ENCODE measurements at places on chromosomes 1 and 21. TPM values are rescaled to one million over a fixed set of nuclear protein-coding genes. Genes with fewer than 3 reads are reported as not detected.

KCNJ15 gene
- total RNA-seq = not detected

GRCh38 chr1:71184410-71184809 is 103.6 kb upstream of the ZRANB2 start:
- no peaks in the 10 kb centered on the region for H3K36me3 ChIP-seq
- no peak overlapping the region for H3K27ac ChIP-seq
- H3K4me3 ChIP-seq = no peak overlapping the region
- no peak for DNase-seq

DNA sequence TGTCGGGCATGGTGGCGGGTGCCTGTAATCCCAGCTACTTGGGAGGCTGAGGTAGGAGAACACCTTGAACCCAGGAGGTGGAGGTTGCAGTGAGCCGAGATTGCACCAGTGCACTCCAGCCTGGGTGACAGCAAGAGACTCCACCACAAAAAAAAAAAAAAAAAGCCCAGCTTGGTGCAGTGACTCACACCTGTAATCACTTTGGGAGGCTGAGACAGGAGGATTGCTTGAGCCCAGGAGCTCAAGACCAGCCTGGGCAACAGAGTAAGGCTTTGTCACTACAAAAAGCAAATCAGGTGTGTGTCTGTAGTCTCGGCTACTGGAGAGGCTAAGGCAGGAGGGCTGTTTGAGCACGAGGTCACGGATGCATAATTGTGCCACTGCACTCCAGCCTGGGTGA is 5.0 kb upstream of the H6PD start:
- H3K4me1 ChIP-seq = no peaks in the 10 kb centered on the region
- H3K27me3 ChIP-seq = no peaks in the 10 kb centered on the region
- DNase-seq = no peak

DNA sequence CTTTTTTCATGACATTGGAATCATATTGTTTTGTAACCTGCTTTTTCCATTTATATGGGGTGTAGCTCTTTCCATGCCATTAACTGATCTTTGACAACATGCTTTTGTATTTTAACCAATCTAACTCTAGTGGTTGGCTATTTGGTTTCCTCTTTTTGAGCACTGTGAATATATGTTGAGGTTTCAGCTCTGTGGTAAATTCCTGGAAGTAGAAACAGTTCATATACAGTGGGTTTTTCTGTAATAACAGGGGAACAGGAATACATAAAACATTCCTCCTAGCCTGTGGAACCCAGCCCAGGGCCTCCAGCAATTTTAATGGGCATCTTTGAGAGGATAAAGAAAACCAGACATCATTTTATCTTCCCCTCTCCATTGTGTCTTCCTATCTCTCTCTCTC is 17.4 kb downstream of the AZIN2 start:
- no peaks in the 10 kb centered on the region for H3K36me3 ChIP-seq
- no peaks in the 10 kb centered on the region for H3K27me3 ChIP-seq
- H3K4me3 ChIP-seq = no peak overlapping the region
- H3K27ac ChIP-seq = no peak overlapping the region
- no peaks in the 10 kb centered on the region for H3K4me1 ChIP-seq
- no peak for DNase-seq

FCAMR gene
- total RNA-seq = not detected

DNA sequence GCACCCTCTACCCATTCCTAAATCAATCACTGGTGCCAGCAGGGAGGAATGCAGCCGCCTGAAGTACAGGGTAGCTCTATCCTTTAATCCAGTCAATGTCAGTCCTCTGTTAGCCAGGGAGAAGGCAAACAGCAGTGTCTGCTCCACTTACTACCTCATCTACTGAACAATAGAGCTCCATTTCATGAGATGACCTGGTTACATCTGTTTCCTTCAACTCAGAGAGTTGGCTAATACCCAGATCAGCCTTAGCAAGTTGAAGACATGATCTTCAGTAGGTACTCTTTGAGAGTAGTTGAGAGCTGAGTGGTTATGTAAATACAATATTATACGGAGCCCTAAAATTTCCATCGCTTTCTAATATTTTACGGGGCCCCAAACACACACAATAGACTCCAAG is 46.1 kb upstream of the CD34 start:
- no peak for DNase-seq
- H3K27ac ChIP-seq = no peak overlapping the region
- H3K4me3 ChIP-seq = no peak overlapping the region
- H3K4me1 ChIP-seq = no peaks in the 10 kb centered on the region

All from Caco-2 (cell line).